ENCODE measurements at places on chromosomes 5 and 9.

DNA sequence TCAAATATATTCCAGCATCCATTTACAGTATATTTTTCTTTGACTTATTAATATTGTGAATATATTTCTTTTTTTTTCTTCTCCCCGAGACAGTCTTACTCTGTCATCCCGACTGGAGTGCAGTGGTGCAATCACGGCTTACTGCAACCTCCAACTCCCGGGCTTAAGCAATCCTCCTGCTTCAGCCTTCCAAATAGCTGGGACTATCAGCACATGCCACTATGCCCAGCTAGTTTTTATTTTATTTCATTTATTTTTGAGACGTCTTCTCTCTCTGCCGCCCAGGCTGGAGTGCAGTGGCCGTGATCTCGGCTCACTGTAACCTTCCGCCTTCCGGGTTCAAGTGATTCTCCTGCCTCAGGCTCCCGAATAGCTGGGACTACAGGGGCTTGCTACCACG lies 7.4 kb upstream of the GLIPR2 start:
- DNase-seq: no peak

- DNase-seq: no peak
Measured at GRCh38 chr5:58201922-58202648, 257.8 kb downstream of the PLK2 start.

DNA sequence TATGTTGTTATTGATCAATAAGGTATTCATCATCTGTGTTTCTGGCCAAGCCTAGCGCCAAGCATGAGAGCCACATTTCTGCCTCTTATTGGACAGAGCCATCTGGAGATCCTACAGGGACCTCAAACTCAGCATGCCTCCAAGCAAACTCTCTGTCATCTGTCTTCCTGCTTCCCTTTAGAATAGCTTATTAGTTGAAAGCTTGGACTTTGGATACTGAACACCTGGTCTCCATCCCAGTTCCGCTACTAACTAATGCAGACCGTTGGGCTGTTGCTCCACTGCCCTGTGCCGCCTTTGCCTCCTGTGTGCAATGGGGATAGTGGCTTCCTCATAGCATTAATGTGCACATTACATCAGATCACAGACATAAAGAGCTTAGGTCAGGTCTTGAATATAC lies 65.5 kb downstream of the MAP1B start:
- no peak for DNase-seq

GRCh38 chr9:23615569-23615968 lies 210.5 kb downstream of the ELAVL2 start:
- no peak for DNase-seq

DNA sequence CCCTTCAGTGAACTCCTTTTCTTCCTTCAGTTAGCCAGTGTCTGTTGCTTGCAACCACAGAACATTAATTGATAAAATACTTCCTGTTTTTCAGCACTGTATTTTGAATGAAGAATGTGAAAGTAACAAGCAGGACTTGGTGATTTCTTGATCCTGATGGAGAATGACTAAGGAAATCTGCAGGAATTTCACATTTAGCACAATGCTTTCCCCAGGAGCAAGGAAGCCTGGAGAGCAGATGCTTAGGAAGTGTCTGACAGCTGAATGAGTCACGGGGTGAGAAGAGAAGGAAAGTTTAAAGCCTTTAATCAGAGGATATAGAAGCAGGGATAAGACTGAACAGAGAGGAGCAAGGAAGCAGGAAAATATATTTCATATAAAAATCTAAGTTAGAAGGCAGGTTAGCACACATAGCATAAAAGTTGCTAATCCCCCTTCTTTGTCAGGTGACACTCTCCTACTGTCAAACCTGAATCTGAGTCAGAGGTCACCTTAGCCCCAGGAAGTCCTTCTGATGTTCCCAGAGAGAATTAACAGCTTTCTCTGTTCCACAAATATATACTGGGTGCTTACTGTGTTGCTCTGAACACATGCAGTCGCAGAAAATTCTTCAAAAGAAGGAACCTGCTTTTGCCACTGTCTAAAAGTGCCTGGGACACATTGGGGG lies 59.7 kb downstream of the GNA14 start:
- DNase-seq: no peak

- DNase-seq: no peak
Measured at GRCh38 chr5:151454166-151454565, 6.8 kb downstream of the SLC36A1 start.

DNA sequence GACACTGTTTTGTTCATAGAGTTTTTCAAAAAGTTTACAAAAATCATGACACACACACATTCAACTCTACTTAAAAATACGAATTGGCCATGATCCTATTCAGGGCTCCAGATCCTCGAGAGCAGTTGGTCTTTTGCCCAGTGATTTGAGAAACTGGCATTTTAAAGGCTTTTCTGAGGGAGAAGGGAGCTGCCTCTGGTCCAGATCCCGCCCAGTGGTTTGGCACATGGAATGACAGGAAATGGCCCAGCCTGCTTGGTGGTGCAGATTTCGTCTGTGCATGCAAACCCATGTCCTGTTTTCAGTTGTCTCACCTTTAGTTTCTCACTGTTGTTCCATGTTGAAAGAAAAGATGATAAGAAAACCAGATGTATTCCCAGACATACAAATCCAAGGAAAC lies 3.6 kb downstream of the CAMK4 start:
- DNase-seq: no peak

- DNase-seq: no peak
Measured at GRCh38 chr9:94479757-94480156, 75.1 kb upstream of the PCAT7 start.

DNA sequence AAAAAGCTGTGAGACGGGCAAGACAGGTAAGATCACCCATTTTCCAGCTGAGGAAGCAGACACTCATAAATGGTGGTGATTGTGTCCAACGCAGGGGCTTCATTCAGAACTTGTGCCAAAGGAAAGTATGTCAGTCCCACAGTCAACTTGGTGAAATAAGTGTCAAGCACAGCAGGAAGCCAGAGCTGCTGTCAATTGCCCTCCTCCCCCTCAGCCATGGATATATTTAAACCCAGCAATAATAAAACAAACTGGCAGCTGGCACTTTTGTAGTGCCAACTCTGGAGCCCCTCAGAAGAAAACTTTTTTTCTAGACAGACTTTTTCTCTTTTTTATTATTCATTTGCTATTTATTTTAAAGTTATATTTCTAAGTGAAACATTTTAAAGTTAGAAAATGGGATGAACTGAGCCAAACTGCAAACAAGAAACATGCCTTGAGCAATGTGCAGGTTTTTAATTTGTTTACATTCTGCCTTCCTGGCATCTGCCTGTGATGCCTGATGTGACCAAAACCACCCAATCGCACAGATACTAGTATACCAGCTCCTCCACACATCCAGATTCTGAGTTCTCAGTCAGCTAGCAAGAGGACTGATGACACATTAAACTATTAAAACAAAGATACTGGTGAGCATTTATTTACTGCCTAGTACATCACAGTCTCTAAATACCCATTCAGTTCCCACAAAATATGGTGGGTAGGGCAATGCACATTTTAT lies 17.0 kb downstream of the DMAC1 start:
- DNase-seq: no peak

DNA sequence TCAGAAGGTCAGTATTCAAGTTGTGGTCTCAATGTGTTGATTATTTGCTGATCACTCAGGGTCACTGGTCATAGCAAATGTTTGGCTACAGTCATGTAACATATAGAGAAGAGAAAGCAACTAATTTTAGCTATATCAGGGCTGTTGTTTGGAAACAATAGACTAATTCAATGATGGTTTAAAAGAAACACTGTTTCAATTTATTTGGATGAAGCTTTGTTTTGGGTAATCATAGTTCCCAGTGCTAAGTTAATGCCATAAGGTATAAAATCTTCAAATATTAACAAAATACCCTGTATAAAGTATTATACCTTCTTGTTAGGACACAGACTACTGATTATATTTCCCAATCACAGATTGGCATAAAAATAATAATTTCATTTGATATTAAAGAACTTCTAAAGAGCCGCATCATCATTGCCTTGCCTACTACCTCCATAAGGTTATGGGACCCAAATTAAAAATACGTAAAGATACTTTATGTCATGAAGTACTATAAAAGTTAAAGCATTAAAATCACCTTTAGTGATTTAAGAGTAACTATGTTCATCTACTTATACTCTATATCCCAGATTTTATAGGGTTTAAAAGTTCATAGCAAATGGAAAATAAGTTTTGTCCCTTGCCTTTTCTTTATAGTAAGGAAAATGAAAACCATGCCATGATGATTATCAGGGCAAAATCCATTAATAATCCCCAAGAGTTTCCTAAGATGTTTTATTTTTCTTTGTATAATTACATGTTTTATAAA lies 6.0 kb downstream of the NR3C1 start:
- no peak for DNase-seq

GRCh38 chr5:168438349-168438748 lies 47.9 kb upstream of the RARS1 start:
- DNase-seq: no peak

DNA sequence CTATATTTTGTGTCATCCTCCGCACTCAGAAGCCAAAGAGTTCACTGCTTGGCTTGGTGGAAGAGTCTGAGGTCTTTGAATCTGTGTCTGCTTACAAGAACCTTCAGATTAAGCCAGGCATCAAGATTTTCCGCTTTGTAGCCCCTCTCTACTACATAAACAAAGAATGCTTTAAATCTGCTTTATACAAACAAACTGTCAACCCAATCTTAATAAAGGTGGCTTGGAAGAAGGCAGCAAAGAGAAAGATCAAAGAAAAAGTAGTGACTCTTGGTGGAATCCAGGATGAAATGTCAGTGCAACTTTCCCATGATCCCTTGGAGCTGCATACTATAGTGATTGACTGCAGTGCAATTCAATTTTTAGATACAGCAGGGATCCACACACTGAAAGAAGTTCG lies 19.2 kb downstream of the TIGD6 start:
- no peak for DNase-seq

DNA sequence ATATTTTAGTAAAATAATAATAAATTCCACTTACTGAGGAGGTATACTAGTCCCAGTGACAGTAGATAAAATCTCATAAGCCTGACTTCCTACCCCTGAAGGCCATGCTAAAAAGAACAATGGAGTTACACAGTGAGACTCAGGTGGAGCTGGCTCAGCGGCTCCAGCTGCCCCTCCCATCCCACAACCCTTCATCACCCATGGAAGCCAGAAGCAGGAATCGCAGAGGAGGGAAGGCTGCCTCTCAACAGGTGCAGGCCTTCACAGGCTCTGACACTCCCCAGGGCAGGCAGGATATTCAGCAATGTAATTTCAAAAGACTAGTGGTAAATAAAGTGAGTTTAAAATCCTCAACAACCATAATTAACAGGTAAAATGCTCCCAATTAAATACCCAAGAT lies 67.5 kb downstream of the FANCC start:
- DNase-seq: no peak

GRCh38 chr5:105905392-105905791 lies 1765.3 kb downstream of the EFNA5 start:
- no peak for DNase-seq

DNA sequence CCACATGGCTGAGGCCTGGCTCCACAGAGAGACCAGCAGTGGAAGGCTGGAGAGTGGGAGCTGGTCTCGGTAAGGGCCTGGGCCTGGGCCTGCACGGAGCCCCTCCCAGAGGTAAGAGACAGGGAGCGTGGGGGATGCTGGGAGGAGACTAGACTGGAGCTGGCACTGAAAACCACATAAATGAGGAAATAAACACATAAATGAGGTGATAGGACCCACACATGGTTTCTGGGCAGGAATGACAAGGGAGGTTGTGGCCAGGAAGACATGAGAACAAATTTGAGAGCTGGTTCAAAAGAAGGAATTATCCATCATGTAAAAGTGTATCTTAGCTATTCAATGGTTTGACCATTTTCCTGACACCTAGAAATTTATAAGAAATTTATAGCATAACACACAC lies 451.7 kb upstream of the DAP start:
- DNase-seq: no peak

DNA sequence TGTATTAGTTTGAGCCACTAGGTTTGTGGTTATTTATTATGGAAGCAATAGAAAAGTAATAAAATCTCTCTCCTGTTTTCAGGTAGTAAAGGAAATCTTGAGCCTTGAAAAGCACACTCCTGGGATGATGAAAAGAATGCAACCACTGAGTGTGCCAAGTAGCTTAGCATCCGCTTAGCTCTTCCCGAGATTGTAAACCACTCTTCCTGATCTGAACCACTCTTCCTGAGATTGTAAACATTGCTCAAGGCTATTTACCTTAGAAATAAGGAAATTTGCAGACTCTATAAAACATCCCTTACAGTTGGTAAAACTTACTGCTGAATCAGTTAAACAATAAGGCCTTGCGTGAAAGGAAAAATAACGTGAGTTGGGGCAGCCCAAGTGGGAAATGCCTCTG lies 17.4 kb upstream of the IL33 start:
- no peak for DNase-seq

DNA sequence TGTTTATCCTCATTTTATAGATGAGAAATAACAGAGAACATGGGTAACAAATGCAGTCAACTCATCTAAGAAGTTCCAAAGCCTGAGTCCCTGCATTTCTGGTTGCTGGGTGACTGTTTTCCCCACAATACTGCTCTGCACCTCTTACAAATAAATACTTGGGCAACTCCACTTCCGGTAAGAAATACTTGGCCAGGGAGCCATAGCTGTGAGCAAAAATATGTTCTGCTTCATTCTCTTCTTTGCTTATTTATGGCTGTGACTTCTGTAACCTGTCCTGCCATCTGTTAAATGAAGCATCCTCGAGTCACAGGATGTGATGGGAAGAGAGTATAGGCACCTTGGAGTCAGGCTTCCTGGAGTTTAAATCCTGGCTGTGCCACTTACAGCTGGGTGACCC lies 49.9 kb downstream of the GDNF start:
- no peak for DNase-seq

GRCh38 chr5:96822686-96823459 lies 15.1 kb upstream of the ERAP1 start:
- DNase-seq: no peak

- peak; percentile 62 for DNase-seq
Measured at GRCh38 chr9:128341435-128341849, 1.1 kb downstream of the SLC27A4 start.

- DNase-seq: no peak
Measured at GRCh38 chr5:114782869-114783268, 386.8 kb downstream of the TRIM36 start.

DNA sequence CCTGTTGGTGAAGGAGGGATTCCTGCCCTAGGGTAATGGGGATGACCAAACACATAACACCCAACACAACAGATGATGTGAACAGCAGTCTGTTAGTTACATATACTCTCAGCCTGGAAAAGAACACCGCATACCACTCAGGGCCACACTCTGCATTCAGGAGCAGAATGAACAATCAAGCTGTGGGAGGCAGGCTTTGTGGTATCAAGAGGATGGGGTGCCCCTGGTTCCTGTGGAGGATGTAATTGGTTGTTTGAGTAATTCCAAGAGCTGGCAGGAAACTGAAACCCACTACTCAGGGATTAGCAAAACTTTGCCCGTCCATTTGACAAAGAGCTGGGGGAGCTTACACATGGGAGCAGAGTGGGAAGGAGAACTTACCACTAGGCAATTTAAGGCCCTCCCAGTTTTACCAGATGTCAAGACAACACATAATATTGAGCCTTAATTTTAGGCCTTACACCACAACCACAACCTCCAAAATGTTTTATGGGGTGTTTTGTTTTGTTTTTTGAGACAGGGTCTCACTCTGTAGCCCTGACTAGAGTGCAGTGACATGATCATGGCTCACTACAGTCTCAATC lies 15.6 kb upstream of the PRKAA1 start:
- DNase-seq: no peak

GRCh38 chr5:95022967-95023695 lies 261.8 kb downstream of the MCTP1 start:
- no peak for DNase-seq

GRCh38 chr5:149727336-149728035 lies 2.6 kb upstream of the PPARGC1B start:
- no peak for DNase-seq
